Astrocyte (in vitro differentiated cells and primary cell): ENCODE measurements at places on chromosomes 7 and 10. TPM values are rescaled to one million over a fixed set of nuclear protein-coding genes. Genes with fewer than 3 reads are reported as not detected.

FOXI2 gene
- total RNA-seq = not detected in 2 replicates

FAM171A1 gene
- 51.9 TPM in 2 replicates for total RNA-seq

CDC14C gene
- 0.14 and 0.17 TPM in 2 replicates for total RNA-seq

PIK3CG gene
- 0.10 and 0.82 TPM in 2 replicates for total RNA-seq

HMX3 gene
- total RNA-seq = not detected in 2 replicates

ATP6V0A4 gene
- 0.19 and 0.25 TPM in 2 replicates for total RNA-seq

GIMAP2 gene
- not detected in 2 replicates for total RNA-seq

ARF5 gene
- 105 and 111 TPM in 2 replicates for total RNA-seq

FAM13C gene
- total RNA-seq = 8.7 and 9.3 TPM in 2 replicates

STEAP2 gene
- total RNA-seq = 2.3 and 3.4 TPM in 2 replicates

SPAM1 gene
- not detected in 2 replicates for total RNA-seq

LIPN gene
- total RNA-seq = not detected in 2 replicates
